Hematopoietic multipotent progenitor cell treated with erythropoietin and hydrocortisone succinate and interleukin-3 and kit ligand, for 4 days (in vitro differentiated cells): ENCODE measurements at places on chromosomes 7 and 10.

- no peak for DNase-seq
Observed at GRCh38 chr7:153440715-153441114, 611.5 kb upstream of the DPP6 start.

DNA sequence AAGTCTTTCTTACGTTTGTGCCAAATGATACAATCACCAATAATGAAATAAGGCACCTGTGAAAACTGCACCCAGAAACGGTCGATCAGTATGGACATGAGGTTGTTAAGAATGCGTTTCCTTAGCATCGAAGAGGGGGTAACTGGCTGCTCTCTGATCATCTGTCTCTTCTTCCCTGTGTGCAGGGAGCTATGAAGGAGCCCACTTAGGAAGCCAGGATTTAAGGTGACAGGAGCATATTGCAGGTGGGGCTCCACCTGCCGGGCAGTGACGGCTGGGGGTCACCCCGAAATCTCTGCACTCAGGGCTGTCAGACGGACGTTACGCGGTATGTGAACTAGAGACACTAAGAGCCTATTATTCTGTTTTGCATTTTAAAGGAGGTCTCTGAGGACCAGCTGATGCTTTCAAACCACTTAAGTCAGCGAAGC, 64.5 kb downstream of the CARD11 start:
- peak; percentile 16 for DNase-seq

DNA sequence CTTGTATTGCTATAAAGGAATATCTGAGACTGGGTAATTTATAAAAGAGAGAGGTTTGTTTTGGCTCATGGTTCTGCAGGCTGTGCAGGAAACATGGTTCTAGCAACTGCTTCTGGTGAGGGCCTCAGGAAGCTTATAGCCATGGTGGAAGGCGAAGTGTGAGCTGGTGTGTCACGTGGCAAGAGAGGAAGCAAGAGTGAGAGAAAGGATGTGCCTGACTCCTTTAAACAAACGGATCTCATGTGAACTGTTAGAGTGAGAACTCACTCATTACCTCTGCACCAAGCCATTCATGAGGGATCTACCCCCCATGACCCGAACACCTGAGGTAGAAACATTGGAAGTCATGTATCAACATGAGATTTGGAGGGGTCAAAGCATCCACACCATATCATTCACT, 7.7 kb upstream of the ITPRIP start:
- DNase-seq: no peak

DNA sequence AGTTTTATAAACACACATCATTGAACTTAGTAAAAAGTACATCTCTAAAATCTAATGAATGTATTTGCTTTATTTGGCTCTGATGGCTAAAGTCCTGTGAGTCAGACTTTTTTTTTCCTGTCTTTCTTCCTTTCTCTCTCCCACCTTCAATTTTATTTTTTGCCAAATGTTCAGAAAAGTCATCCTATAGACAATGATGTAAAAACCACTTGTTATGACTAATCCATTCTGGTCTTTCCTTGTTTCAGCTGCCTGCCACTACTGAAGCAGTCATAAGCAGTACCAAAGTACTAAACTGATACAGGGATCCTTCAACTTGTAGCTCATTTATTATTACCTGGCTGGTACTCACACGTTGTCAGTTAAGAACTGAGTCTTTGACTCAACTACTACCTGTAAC, 23.9 kb downstream of the HECTD2 start:
- no peak for DNase-seq

- DNase-seq: no peak
Observed at GRCh38 chr7:31767686-31768358, 80.8 kb downstream of the PPP1R17 start.

DNA sequence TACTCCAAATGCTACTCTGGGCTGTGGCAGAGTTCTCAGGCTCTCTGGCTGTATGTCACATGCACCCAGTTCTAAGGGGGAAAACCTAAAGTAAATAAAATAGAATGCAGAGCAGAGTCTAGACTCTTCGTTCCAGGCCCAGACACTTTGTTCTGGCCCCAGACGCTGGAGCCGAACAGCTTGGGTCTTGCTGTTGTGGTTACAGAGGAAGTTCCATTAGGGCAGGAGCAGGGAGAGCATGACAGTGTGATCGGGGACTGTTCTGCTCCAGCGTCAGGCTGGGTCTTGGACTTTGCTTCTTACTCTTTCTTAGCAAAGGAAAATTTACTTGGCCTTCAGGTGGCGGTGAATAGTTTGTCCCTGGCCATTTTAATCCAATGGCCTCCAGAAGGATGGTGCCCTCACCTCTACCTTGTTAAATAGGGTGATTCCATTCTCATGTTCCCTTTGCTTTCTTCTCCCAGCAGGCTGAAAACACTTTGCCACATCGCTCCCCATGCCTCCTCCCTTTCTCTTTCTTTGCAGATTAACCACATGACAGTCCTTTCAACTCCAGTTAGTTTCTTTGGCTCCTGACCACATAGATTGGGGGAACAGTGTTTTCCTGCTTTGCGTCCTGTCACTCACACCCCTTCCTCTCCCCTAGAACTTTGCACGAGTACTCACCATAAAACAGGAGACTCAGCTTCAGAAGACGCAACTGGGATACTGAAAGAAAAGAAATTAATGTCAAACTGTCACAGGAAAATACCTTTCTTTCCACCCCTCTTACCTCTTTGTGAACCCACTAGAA, 730.8 kb downstream of the SUGCT start:
- DNase-seq: no peak

- DNase-seq: no peak
Observed at GRCh38 chr7:84841809-84842208, 345.0 kb downstream of the SEMA3D start.

DNA sequence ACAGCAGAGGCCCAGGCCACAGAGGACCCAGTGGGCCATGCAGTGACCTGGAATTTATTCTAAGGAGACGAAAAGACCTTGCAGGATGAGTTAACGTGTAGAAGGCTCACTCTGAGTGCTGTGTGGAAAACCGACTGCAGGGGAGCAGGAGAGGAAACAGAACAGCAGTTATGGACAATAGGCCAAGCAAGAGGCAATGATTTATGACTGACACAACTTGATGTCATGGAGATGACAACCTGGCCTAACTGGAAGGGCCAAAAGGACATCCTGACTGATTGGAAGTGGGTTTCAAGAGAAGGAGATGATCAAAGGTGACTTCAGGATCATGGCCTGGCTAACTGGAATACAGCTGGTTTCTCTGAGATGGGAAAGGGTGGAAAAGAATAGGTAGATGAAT, 70.2 kb upstream of the RAPGEF5 start:
- DNase-seq: no peak

- no peak for DNase-seq
Observed at GRCh38 chr7:82624337-82624736, 180.8 kb upstream of the CACNA2D1 start.

GRCh38 chr10:5684971-5685763, 529 bp downstream of the TASOR2 start:
- DNase-seq: peak; percentile 86

DNA sequence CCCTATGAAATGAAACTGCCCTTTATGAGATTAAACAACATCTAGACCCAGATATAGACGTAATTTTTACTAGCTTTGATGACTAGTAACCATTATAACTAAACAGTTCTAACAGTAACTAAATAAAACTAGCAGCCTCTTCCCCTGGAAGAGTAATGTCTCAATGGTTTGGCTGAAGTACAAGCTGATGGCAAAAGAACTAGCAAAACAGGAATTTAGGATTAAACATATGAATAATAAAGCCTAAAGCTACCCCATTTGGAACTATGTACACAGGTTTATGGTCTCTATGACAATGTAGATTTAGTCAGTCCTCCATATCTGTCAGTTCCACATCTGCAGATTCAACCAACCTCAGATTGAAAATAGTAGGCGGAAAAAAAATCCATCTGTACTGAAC, 6.4 kb downstream of the DPY19L1 start:
- DNase-seq: no peak

GRCh38 chr7:141660259-141660658, 41.7 kb downstream of the DENND11 start:
- DNase-seq: peak; percentile 86

DNA sequence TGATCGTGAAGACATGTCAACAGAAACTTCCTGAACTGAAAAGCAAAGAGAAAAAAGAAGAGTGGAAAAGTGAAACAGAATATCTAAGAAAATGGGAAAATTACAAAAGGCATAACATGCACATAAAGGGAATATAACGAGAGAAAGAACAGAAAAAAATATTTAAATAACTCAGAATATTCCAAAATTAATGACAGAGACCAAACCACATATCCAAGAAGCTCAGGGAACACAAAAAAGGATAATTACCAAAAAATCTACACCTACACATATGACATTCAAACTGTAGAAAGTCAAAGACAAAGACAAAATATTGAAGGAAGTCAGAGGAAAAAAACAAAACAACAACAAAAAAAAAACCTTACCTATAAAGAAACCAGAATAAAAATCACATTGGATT, 105.5 kb downstream of the OR13A1 start:
- no peak for DNase-seq

DNA sequence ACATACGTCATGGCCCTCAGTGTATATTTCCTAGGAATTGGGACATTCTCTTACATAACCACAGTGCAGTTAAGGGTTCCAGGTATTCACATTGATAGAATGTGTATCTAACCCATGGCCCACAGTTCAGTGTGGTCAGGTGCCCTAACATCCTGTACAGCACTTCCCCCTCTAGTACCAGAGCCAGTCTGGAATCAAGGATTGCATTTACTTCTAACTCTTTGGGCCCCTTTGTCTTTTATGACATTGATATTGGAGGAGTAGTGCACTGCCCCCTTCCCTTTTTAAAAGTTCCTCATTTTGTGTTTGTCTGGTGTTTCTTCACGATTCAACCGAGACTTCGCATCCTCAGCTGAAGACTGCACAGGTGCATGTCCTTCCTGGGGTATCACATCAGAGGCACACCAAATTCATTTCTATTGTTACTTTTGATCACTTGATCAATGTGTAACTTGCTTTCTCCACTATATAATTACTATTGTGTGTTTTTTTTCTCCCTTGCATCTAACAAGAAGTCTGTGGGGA, 22.4 kb upstream of the NPFFR1 start:
- peak; percentile 57 for DNase-seq

DNA sequence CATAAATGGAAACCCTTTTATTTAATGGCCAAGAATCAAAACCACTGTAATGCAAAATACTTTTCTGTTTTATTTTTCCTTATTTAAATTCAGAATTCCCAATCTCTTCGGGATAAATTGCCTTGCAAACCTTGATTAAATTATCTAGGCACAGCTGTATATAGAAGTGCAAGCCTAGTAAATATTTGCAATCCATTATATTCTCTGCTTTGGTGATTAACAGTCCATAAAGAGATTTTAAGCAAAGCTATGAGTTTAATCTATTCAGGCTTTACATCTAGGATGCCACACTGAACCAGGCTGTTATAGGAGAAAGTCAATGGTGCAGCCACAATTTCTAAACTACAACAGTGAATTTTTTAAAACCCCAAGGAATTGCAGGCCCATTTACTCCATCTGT, 43.6 kb upstream of the THSD7A start:
- DNase-seq: no peak

GRCh38 chr10:97371696-97372095, 29.4 kb downstream of the RRP12 start:
- DNase-seq: no peak

GRCh38 chr10:29757551-29758297, 123.0 kb upstream of the SVIL start:
- no peak for DNase-seq

DNA sequence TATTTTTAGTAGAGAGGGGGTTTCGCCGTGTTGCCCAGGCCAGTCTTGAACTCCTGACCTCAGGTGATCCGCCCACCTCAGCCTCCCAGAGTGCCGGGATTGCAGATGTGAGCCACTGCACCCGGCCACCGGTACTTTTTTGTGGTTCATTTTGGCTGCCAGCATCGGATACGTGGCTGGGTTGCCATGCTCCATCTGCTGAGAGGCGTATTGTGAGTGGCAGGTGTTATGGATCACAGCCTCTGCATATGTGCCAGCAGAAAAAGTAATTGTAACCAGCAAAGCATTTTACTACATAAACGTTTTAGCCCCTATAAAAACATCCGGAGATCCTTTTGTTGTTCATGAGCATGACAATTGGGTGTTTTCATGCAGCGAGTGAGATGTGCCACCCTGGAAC, 7.1 kb downstream of the FOXK1 start:
- DNase-seq: no peak

DNA sequence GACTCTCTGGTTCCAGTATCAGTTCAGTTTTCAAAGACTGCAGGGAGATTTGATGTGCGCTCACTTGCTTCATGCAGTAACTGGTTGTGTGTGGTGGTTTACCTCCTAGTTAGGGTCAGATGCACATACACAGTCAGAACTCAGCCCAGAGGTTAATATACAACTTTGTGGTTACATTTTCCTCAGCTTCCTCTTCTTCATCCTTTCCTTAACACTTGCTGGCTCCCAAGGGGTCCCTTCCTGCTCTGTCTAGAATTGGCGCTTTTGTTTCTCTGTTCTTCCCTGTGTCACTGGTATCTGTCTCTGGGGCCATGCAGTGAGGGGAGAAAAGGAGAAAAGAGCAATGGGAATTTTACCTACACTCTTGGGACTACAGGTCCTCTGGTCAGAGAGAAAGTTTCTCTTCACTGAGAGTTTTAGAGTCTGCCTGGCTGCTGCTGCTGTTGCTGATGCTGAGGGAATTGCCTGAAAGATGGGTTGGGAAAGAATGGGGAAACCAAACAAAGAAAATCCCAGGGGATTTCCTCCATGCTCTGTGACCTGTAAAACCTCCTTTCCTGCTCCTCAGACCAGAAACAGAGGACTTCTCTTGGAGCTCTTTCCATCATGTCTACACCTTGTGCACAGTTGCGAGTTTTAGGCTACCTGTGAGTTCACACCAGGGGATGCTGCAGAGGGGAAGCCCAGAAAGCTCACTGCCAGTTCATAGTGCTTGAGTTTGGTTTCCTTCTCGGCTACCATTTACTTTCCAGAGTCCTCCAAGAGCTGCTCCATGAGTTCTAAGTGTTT, 74.6 kb downstream of the WDFY4 start:
- no peak for DNase-seq

DNA sequence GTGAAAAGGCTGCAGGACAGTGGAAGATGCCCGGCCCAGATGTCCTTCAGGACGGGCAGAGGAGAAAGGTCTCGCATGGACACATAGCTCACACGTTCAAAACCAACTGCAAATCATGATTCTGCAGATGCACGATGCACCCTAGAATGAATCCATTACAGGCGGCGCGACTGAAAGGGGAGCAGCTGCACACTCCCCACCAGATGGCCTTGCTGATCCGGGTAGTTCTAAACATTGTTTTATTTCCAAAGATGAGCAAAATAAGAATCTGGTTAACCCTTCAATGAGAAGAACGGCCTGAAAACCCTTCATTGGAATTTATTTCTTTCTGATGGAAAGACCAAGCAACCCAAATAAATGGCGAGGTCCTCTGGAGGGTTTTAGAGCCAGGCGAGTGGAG, 33.8 kb downstream of the CHST15 start:
- DNase-seq: no peak

DNA sequence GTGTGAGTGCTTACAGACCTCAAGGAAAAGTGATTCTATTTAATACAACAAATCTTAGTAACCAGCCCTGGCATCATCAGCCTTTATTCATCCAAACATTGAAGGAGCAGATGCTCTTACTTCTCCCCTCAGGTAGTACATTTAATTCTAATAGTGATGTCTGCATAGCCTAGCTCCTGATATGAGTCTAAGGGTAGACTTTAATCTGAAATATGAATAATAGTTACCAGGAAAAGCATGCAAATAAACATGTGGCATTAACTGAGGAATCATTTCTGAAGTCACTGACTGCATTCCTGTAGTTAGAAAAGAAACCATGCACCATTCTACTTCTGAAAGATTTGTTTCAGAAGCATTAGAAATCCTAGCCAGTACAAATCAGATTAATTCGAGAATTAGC, 25.7 kb upstream of the LMBR1 start:
- DNase-seq: no peak

- DNase-seq: no peak
Observed at GRCh38 chr7:79455173-79455790, 1.8 kb upstream of the MAGI2 start.
